ENCODE measurements at places on chromosomes 6 and 20.

DNA sequence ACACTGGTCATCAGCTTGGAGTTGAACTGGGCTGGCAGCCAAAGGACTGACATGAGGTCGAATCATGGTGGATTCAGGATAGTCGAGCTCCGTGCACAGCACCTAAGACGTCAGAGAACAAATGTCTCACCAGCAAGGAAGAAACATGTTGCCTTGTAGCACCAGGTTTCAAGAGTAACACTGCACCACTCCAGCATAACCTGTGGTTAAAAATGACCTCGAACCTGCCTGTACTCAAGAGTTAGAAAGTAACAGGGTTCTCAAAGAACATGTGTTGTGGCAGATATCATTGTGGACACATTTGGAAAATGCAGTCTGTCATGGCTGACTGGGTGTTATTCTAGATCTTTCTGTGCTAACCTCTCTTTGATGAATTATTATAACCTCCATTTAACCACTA lies 511.6 kb downstream of the CDH26 start:
- DNase-seq = no peak

DNA sequence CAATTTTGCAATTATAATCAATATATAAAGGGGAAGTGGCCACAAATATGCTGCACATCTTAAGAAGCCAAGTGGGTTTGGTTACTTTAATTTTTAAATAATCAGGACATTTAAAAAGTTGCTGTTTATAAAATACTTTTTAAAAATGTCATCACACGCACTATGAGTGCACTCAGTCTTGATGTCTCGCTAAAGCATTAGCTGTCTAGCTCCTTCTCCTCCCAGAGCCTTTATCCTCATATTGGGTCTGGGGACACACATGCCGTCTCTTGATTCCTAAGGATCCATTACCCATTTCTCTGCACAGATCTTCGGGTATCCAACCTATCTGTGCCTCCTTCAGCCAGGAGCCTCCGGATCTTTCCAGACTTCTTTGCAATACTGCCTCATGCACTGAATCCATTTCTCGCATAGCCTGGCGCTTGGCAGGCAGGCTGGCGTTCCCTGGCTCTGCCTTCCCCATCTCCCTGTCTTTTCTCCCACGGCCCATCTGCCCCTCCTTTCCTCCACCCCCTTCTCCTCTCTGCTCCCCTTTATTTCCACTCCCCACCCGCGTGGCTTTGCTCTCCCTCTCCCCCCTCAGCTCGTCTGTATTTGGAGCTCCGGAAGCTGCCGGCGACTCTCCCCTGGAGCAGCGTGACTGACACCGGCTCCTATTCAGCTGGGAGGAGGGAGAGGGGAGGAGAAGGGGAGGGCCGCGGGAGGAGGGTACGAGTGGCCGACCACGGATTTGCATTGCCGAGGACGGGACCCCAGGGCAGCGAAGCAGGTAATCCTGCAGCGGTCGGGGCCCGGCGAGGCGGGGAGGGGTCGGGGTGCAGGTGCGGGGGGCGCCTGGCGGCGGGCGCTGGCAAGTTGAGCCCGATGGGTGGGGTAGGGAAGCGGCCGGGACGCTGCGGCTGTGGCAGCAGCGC lies at the start of gene CAP2:
TSS of gene CAP2 (plus strand) at position 618 of the 914 bp plus-strand sequence. CDS start 27,961 bp downstream, outside the sequence.
- DNase-seq = no peak

DNA sequence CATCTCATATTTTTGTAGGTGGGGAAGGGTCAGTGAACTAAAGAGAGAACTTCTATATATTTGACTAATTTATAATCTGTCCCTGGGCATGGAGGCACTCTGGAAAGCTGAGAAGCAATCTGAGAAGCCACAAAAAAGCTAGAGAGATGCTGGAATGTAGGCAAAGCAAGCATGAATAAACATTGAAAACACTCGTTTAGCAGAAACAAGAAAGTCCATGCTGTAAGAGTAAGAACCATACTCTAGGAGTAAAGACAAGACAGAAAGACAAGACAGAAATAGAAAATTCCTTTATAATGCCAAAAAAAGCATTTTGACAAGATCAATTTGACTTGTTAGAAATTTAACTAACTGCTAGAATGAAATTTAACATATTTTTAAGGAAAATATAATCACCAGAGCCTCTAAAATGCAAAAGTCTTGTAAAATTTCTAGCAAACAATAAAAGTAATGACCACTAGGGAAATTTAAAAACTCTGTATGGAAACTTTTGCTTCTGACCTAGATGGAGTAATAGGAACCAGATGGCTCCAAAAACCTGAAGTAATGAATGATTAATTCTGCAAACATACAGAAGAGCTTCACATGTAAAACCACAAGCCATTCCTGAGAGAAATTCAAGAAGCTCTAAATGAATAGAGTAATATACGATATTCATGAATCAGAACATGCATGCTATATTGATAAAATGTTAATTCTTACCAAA lies 625.7 kb upstream of the PTCHD4 start:
- no peak for DNase-seq

- no peak for DNase-seq
These were observed 1.2 kb downstream of the SYNCRIP start for GRCh38 chr6:85641522-85641896.

- DNase-seq = no peak
These were observed 420.9 kb downstream of the GJA1 start for GRCh38 chr6:121856296-121856695.

DNA sequence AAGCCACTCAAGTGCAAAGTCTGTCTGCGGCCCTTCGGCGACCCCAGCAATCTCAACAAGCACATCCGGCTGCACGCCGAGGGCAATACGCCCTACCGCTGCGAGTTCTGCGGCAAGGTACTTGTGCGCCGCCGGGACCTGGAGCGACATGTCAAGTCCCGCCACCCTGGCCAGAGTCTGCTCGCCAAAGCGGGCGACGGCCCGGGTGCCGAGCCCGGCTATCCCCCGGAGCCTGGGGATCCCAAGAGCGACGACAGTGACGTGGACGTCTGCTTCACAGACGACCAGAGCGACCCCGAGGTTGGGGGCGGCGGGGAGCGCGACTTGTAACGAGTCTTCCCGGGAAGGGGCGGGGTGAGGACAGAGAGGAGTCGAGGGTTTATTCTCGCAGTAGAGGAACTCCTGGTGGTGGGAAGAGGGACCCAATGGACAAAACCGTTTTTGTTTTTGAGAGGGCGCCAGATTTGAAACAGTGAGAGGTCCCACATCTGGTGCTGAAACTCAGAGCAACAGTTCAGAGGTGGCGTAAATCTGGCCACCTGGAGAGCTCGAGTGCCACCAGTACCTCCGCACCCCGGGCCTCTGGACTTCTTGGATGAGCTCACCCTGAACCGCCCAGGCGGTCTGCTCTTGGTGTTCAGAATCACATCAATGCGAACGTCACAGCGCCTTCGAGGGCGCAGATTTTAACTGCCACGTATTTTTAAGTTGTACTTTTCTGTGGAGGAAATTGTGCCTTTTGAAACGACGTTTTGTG lies 8.0 kb downstream of the PRDM13 start:
- no peak for DNase-seq

DNA sequence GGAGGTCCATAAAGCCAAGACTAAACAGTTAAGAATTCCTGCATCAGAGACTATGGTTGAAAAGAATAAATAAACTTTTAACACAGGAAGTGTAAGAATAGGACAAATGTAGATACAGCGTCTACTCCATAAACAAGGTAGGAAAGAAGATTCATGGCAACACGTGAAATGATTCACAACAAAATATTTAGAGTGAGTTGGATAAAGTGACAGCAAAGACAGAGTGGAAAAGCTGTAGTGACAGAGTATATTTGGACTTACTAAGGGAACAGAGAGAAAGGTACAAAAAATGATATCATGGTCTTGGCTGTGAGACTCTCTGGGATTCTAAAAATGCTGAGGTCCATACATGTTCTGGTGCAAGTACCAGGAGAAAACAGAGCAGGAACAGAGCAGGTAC lies 21.9 kb upstream of the KIAA0408 start:
- no peak for DNase-seq

DNA sequence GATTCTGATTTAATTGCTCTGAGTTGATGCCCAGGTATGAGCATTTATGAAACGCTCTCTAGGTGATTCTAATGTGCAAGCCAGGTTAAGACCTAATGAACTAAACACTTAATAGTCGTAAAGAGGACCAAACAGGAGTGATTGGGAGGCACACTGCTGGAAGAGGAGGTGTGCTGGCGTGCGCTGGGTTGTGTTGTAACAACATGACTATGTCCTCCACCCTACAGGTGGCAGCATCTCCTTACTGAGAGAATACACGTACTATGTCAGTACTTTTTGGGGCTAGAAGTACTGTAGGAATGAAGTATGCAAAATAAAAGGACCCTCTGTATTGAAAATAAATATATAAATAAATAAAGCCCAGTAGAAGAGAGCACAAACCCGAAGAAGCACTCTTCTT lies 11.9 kb downstream of the C6orf89 start:
- DNase-seq = no peak
